ENCODE measurements at places on chromosomes 6 and 20.

- no peak for DNase-seq
Measured at GRCh38 chr6:107965746-107966145, 7.7 kb upstream of the SEC63 start.

GRCh38 chr6:138540468-138540867 is 41.2 kb upstream of the NHSL1 start:
- no peak for DNase-seq

- no peak for DNase-seq
Measured at GRCh38 chr20:8128291-8129060, 3.6 kb upstream of the PLCB1 start.

DNA sequence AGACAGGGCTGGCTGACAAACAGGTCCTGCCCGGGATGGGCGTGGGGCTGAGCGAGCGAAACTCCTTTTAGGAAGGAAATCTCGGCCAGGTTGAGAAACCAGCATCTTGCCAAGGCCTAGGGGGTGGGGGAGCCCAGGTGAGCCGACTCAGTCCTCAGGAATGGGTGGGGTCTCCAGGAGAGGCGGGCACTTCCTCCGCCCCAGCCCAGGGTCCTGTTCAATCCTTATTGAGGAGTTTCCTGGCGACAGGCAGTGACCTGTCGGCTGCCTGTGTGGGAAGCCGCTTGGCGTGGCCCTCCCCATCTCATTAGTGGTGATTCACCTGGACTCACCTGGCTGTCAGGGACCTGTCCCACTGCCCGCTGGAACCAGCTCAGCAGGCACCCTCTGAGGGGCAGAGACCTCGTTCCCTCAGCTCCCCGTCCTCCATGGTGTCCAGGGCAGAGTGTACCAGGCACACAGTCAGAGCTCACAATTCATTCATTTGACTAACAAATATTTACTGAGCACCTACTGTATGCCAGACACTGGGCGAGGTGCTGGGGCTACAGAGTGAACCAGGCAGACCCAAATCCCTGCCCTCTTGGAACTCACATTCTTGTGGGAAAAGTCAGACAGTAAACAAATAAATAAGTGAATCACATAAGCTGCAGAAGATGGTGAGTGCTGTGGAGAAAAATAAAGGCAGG is 51.1 kb downstream of the FGD2 start:
- no peak for DNase-seq

- DNase-seq: no peak
Measured at GRCh38 chr6:159904497-159904911, 13.7 kb downstream of the MAS1 start.
